ENCODE measurements at places on chromosomes 12 and 14. TPM values are rescaled to one million over a fixed set of nuclear protein-coding genes. Genes with fewer than 3 reads are reported as not detected.

GRCh38 chr12:69150796-69151127 lies 88.6 kb upstream of the CPSF6 start:
- no peak for DNase-seq

Gene RTL1
- total RNA-seq: not detected

Gene PYM1
- 31.7 TPM for total RNA-seq

Gene KSR2
- total RNA-seq: 0.36 TPM

All from sigmoid colon (tissue), 7 donors.